ENCODE measurements at places on chromosomes 16 and 17.
A peak's percentile ranks its signal among the peaks of the same experiment; 100 is the strongest.

- H3K27me3 ChIP-seq: no peaks in the 10 kb centered on the region
- no peaks in the 10 kb centered on the region for H3K36me3 ChIP-seq
- no peak for DNase-seq
- H3K4me3 ChIP-seq: no peak overlapping the region
- H3K4me1 ChIP-seq: peaks cover 50% of the 10 kb centered on the region
- peak overlapping the region; percentile 93 for H3K27ac ChIP-seq
Observed at GRCh38 chr17:1119924-1120323, 59.9 kb downstream of the ABR start.

GRCh38 chr17:79722787-79723186 is 8.0 kb upstream of the ENPP7 start:
- no peak overlapping the region for H3K27ac ChIP-seq
- no peak for DNase-seq
- H3K36me3 ChIP-seq: no peaks in the 10 kb centered on the region
- peaks cover 1% of the 10 kb centered on the region for H3K4me1 ChIP-seq
- H3K27me3 ChIP-seq: no peaks in the 10 kb centered on the region

GRCh38 chr16:22194707-22195444 is 11.2 kb upstream of the EEF2K start:
- no peaks in the 10 kb centered on the region for H3K27me3 ChIP-seq
- H3K27ac ChIP-seq: peak overlapping the region; percentile 86
- H3K36me3 ChIP-seq: peaks cover 3% of the 10 kb centered on the region
- peak overlapping the region; percentile 81 for H3K4me3 ChIP-seq
- no peak for DNase-seq
- peaks cover 53% of the 10 kb centered on the region for H3K4me1 ChIP-seq

DNA sequence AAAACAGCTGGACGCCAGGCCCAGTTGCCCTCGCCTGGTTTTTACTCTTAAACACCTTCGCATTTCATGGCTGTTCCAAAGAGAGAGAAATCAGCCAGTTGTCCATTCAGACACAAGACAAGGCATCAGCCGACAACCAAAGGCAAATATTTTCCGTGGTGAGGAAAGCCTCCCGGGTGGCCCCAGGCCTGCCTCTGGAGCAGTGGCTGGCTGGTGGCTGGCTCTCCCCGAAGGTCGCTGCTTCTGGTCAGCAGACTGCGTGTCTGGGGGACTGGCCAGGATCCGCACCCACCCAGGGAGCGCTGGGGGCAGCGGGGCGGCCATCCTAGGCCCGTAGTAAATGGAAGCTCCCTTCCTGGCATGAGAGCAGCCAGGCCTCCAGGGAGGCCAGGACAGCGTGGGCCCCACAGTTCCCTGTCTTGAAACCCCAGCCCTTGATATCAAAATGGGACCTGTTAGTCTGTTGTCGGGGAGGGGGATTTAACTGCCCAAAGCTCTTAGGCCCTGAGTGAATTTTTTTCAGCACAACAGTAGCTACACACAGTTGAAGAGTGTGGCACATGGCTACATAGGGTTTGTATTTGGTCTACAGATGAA is 57.7 kb downstream of the SREBF1 start:
- no peak overlapping the region for H3K4me3 ChIP-seq
- H3K4me1 ChIP-seq: peaks cover 4% of the 10 kb centered on the region
- peaks cover 18% of the 10 kb centered on the region for H3K27me3 ChIP-seq
- H3K36me3 ChIP-seq: no peaks in the 10 kb centered on the region

- peaks cover 7% of the 10 kb centered on the region for H3K27me3 ChIP-seq
- H3K27ac ChIP-seq: no peak overlapping the region
- no peak overlapping the region for H3K4me3 ChIP-seq
Observed at GRCh38 chr16:48173889-48174288, 18.1 kb upstream of the ABCC12 start.

DNA sequence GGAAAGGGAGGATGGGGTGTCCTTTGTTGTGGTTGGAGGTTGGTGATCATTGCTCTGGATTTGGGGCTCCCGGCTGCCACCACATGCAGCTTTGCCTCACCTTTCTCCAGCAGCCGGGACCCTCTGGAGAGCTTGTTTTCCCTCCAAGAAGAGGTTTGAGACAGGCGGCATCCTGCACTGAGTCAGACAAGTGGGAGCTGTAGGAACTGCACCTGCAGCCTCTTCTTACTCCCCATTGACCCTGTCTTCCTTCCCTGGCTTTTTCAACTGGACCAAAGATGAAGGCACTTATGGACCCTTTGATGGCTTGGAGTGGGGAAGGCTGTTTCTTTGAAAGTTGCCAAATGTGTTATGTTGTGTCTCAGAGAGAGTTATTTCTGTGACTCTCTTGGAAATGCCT is 16.6 kb downstream of the KCTD2 start:
- no peak for DNase-seq
- no peak overlapping the region for H3K27ac ChIP-seq
- peaks cover 23% of the 10 kb centered on the region for H3K4me1 ChIP-seq
- no peak overlapping the region for H3K4me3 ChIP-seq
- H3K27me3 ChIP-seq: no peaks in the 10 kb centered on the region

- H3K4me1 ChIP-seq: no peaks in the 10 kb centered on the region
- H3K4me3 ChIP-seq: no peak overlapping the region
- no peaks in the 10 kb centered on the region for H3K36me3 ChIP-seq
- DNase-seq: no peak
Observed at GRCh38 chr17:41593306-41593981, 6.7 kb upstream of the KRT14 start.

GRCh38 chr17:49730078-49730784 is 22.5 kb upstream of the SLC35B1 start:
- no peak overlapping the region for H3K4me3 ChIP-seq
- no peaks in the 10 kb centered on the region for H3K27me3 ChIP-seq
- no peak overlapping the region for H3K27ac ChIP-seq
- peaks cover 45% of the 10 kb centered on the region for H3K4me1 ChIP-seq

- DNase-seq: no peak
- no peaks in the 10 kb centered on the region for H3K4me1 ChIP-seq
- H3K36me3 ChIP-seq: no peaks in the 10 kb centered on the region
- H3K4me3 ChIP-seq: no peak overlapping the region
- peaks cover 5% of the 10 kb centered on the region for H3K27me3 ChIP-seq
Observed at GRCh38 chr17:16933317-16934132, 38.4 kb downstream of the TNFRSF13B start.

DNA sequence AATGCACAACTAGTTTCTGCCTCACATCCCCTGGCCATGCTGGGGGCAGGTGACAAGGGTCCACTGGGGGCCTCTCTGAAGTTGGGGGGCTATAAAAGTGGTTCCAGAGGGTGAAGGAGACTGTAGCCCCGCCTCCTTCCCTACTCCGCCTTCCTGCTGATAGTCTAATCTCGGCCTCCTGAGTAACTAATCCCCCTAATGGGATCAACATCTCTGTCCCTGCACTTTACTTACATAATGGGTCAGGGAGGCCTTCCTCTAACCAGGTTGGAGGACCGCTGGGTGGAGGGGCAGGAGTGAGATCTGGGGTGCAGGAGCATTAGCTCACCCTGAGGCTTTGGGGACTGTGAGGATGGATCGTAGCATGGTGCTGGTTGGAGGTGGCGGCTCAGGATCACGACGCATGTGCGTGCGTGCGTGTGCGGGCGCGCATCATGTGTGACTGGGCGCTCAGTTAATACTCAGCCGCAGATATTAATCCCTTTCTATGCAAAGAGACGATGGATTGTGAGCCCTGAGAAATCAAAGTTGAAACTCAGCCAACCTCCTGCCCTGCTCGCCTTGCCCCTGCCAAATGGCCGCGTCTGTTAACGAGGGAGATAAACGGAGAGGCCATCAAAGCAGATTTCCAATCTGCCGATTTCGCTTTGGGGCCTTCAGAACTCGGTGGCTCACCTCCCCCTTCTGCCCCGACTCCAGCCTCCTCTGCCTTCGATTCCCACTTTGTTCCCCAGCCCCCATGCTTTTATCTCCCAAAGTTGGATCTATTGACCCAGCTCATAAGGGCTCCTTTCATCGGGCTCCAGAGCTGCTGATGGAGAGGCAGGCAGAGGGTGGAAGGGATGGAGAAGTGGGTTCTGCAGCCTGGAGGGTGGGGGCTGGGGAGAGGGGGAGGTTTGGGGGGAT is 107.3 kb downstream of the SDK2 start:
- H3K27me3 ChIP-seq: no peaks in the 10 kb centered on the region
- H3K36me3 ChIP-seq: no peaks in the 10 kb centered on the region
- H3K4me3 ChIP-seq: no peak overlapping the region
- no peaks in the 10 kb centered on the region for H3K4me1 ChIP-seq
- no peak for DNase-seq

DNA sequence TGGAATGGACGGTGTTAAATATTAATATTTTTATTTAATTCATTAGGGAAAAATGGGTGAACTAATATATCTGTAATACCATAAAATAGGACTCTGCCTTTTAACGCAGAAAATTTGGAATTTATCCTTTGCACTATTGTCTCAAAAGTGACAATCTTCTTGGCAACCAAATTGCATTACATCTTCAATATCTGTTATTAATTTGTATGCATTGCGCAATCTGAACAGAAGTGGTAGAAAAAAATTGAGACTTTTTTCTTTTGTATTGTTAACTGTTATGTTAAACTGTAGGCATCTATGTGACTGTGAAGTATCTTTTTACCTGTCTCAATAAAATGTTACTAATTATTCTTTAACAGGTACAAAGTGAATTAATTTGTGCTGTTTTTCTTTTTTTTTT is 55.6 kb downstream of the PPM1E start:
- H3K4me3 ChIP-seq: no peak overlapping the region
- DNase-seq: no peak
- H3K4me1 ChIP-seq: no peaks in the 10 kb centered on the region
- H3K27ac ChIP-seq: no peak overlapping the region
- H3K36me3 ChIP-seq: no peaks in the 10 kb centered on the region
- H3K27me3 ChIP-seq: peaks cover 33% of the 10 kb centered on the region

DNA sequence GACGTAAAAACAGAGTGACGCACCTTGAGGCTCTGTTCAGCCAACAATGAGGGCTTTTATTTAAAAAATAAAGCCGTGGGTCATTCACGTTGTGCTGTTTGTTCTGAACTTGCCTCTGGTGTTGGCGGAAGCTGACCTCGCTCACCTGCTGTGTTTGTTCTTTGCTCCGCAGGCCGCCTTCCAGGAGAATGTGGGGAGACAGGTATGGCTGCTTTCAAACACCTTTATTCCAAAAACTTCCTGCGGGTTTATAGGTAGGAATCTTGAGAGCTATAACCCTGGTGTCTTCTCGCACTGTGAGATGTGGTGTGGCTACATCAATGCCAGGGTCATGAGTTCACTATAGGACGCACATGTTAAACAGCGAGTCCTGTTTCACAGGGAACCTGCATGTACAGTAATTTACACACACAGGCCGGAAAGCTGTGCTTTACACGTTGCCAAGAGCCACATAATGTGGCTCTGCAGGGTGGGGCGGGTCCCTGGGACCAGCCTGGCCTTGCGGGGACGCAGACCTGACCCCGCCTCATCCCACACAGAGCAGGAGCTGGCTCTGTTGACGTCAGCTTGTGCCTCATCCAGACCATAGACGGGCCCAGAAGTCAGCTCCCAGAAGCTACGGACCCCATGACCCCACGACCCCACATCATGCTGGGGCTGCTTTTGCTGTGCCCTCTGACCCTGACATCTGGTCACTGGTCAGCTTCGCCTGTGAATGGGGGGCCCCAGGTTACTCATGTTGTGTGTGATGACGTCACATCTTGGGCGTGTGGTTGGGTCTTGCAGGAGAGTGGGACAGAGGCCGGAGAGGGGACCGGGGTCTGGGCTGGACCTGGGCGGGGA is 49.9 kb upstream of the ZNF750 start:
- H3K27ac ChIP-seq: no peak overlapping the region
- no peaks in the 10 kb centered on the region for H3K27me3 ChIP-seq
- DNase-seq: no peak

DNA sequence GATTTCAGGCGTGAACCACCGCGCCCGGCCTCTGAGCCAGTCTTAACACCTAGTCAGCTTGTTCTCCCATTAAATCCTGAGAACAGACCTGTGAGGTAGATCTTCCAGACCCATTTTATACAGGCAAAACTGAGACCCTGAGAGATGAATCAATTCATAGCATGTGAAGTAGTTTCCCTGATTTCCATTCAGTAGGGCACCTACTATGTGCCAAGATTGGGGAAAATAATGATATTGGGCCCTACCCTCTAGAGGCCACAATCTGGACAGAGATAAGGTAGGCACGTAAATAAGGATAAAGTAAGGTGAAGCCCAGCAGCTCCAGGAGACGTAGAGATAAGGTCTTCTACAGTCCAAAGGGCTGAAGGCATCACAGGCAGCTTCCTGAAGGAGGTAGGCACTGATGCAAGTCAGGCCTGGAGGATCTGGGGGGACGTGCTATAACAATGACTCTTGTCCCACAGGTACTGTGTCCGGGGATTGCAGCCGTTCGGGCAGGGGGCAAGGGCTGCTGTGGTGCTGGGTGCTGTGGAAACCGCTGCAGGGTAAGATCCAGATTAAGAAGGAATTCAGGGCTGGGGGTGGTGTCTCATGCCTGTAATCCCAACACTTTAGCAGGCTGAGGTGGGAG is 5.7 kb downstream of the VMO1 start:
- H3K27ac ChIP-seq: no peak overlapping the region
- H3K27me3 ChIP-seq: peaks cover 56% of the 10 kb centered on the region
- no peak for DNase-seq

DNA sequence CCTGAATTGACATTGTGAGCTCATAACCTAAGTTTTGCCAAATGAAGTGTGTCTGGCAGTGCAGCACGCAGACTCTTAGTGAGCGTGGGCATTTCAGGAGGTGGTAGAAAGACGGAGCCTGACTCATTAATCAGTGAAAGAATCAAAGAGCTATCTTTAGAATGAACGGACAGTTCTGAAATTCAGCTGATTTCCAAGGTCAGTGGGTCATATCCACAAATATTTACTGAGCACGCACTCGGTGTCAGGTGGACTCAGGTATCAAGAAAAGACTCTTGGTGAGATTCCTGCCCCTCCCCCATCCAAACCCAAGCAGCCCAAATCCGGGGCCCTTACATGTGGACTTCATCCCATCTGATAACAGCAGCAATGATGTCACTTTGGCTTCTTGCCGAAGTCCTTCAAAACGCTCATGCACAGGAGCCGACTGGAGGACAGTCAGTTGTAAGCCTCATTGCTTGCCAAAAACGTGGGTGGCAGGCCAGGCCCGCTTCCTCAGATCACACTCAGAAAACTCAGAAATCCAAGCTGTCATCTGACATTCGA is 185.8 kb downstream of the HS3ST3A1 start:
- no peaks in the 10 kb centered on the region for H3K36me3 ChIP-seq
- H3K4me3 ChIP-seq: no peak overlapping the region
- no peak for DNase-seq
- no peaks in the 10 kb centered on the region for H3K4me1 ChIP-seq
- no peaks in the 10 kb centered on the region for H3K27me3 ChIP-seq

- H3K27me3 ChIP-seq: peaks cover 32% of the 10 kb centered on the region
- no peaks in the 10 kb centered on the region for H3K36me3 ChIP-seq
- DNase-seq: no peak
Observed at GRCh38 chr17:66221343-66221742, 7.9 kb downstream of the APOH start.

DNA sequence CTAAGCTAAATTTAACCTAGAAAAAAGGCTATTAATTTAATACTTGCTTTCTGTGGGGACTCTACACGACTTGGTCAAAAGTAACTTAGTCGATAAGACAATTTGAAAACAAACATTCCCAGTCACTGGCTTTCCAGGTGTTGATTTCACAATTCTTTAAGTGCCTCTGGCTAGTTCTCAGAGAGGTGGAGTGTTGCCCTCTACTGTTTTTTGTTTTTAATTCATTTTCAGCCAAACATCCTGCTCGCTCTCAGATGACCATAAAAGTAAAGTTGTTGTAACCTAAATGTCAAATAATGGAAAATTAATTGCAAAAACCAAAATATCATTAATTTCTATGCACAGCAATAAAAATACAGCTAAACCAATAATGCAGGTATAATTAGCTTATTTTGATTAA is 107.1 kb downstream of the MYO1D start:
- no peaks in the 10 kb centered on the region for H3K27me3 ChIP-seq
- peaks cover 3% of the 10 kb centered on the region for H3K4me1 ChIP-seq
- H3K36me3 ChIP-seq: no peaks in the 10 kb centered on the region
- DNase-seq: no peak
- no peak overlapping the region for H3K4me3 ChIP-seq
- no peak overlapping the region for H3K27ac ChIP-seq

Data from activated CD8-positive, alpha-beta memory T cell treated with anti-CD3 and anti-CD28 coated beads, Interleukin-2, amount 10 ng/mL, durations not matched to agents 7 days and 5 days (primary cell).